ENCODE measurements at places on chromosomes 16 and 17.

- no peak for DNase-seq
Measured at GRCh38 chr16:24935336-24935735, 79.8 kb downstream of the ARHGAP17 start.

GRCh38 chr17:75639327-75639726 is 6.1 kb downstream of the SMIM5 start:
- DNase-seq, result no peak

GRCh38 chr17:72640415-72641165 is 451.9 kb downstream of the SLC39A11 start:
- no peak for DNase-seq

DNA sequence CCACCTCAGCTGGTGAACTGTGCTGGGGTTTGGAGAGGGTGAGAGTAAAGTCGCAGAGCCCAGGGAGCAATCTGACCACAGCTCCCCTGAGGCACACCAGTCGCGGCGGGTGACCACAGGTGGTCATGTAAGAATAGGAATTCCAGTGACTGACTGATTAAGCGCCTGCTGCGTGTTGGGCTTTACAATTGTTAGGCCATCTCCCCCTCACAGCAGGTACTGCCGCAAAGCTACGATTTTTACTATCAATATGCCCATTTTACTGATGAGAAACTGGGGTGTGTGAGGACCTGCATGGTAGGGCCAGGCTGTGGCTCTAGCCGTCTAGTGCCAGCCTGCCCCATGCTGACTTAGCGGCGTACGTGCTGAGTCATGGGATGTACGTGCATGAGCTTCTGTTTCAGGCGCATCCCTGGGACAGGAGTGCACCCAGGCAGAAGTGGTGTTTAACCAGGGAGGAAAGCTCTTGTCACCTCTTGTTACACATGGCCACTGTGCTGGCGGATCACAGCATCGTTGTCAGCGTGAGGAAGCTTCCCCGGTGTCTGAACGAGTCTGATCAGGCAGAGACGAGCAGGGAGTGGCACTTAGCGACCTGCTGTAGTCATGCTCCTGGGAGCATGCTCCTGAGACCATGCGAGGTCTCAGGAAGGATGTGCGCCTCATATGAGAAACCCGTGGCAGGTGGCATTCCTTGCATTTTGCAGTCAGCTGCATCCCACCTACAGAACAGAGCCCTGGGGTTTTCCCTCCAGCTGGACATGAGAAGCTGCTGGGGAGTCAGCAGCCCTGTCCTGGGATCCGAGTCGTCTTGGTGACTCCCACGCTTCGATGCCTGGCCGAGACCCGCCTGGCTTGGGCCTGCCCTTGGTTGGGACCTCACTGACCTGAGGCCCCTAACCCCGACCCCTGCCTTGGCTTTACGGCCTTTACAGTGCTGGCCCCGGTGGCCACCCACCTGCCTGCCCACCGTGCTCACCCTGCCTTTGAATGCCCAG is 163.7 kb upstream of the CHMP6 start:
- no peak for DNase-seq

DNA sequence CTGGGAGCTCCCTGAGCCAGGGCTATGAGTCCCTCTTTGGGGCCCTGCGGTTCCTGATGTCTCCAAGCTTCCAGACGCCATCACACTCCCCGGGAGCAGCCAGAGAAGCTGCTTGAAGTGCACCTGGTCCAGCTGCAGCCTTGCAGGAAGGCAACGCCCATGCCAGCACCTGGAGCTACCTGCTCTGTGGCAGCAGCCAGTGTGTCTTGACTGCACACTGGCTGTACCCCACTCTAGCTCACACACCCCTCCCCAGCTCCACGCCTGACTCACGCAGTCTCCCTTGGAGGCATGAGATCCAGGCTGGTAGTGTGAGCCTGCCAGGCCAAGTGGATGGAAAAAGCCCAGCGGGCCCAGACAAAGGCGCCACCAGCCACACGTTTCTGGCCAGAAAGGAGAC is 63.3 kb downstream of the USP32 start:
- no peak for DNase-seq

GRCh38 chr16:88793251-88793954 is 8.4 kb upstream of the PIEZO1 start:
- DNase-seq, result no peak

DNA sequence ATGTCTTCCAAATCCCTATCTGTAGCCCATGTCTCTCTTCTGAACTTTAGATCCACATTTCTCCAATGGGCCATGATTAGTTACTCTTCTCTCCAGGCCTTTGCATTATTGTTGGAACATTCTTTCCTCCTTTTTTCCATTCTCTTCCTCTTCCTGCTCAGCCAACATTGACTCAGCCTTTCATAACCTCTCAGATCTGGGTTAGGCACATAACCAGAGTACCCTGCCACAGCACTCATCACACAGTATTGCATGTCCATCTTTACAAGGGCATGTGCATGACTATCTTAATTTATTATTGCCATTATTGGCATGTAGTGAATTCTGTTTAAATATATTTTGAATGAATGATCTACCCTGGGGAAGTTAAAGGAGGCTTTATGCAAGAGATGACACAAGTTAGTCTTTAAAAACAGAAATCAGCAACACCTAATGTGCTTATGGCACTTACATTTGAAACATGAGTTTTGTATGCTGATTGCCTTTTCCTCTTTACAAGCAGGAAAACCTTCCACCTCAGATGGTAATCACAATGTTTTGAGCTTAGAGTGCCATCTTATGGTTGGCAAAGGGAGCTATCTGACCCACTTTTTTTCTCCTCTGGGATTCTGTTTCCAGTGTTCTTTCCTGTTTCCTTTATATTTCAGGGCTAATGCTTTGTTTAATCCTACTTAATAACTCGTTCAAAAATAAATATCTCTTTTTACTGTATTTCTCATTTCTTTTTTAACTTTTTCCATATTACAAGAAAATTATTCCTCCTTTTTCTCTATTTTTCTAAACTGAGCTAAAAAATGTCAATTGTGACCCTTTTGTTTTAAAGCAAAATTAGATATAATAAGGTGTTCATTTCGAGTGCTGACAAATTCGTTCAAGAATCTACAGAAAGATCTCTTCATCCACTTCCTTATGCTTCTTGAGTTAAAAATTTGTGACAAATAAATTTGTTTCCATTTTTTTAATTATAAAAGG is 151.0 kb upstream of the RBL2 start:
- DNase-seq, result no peak

DNA sequence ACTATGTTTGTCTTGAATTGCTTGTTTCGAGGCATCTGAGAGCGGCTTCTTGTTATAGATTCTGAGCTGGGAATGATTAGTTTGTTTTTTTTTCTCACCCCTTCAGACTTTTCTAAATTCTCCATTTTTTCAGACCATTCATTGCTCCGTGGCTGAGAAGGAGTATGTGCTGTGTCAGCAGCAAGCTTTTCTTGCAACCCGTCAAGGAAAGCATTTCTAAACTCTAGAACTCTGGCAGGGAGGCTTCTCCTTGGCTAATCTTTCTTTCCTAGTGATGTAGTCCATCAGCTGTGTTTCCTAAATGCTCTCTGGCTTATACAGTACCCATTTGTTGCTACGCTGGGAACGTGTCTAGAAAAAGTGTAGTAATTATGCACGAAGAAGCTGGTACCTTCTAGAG is 133.5 kb downstream of the FTO start:
- no peak for DNase-seq

DNA sequence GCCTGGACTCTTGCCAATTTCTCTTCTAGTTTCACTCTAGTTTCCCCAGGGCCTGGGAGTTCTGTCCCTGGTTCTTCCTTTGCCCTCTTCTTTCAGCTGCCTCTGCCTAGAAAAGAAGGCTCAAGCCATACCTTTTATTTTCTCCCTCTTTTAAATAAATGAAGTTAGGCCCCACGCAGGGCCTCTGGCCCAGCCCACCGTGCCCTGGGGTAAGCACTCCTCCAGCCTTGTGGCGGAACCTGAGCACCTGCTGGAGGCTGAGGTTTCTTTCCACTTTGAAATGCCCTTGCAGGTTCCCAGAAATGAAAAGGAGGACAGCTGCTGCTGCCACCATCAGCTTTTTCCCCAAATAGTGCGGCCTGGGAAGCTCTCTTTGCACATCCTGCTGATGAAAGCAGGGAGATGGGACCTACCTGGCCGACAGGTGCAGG is 139.4 kb downstream of the CCDC182 start:
- no peak for DNase-seq

DNA sequence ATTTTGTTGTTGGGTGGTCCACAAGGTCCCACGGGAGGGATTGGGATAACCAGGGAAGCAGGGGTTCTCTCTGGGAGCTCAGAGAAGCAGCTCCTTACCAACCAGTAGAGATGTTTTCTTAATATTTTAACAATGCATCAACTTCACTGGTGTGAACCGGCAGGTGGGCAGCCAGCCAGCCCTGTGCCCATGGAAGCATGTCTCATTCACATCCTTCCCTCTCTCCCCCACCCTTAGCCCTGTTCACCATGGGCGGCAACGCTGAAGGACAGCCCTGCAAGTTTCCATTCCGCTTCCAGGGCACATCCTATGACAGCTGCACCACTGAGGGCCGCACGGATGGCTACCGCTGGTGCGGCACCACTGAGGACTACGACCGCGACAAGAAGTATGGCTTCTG is 9.3 kb downstream of the MMP2 start:
- DNase-seq, result no peak

DNA sequence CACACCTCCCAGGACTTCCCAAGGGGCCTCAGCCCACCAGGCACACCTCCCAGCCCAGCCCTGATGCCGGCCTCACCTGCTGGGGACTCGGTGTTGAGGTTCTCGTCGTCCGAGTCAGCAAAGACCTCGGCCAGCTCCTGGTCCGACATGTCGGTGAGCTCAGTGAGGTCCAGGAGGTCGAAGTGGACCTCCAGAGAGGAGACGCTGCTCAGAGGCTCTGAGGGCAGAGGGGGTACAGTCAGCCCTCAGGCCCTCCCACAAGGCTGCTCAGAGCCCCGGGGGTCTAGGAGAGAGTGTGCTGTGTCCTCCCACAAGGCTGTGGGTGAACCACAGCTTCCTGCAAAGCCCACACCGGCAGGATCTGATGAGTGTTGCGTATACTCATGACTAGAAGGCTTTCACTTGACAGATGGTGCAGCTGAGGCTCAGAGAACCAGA is 10.5 kb downstream of the DBNDD1 start:
- DNase-seq, result no peak

DNA sequence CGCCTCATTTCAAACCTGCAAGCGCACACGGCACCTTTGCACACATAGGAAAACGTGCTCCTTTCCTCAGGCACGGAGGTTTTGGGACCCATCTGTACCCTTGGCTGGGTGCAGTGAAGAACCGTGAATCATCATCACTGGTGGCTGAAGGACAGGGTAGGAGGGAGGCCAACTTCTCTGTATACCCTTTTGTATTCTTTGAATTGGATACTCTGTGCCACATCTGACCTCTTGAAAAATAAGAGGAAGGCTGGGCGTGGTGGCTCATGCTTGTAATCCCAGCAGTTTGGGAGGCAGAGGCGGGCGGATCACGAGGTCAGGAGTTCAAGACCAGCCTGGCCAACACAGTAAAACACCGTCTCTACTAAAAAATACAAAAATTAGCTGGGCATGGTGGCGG is 11.7 kb downstream of the GPRC5B start:
- DNase-seq, result no peak

DNA sequence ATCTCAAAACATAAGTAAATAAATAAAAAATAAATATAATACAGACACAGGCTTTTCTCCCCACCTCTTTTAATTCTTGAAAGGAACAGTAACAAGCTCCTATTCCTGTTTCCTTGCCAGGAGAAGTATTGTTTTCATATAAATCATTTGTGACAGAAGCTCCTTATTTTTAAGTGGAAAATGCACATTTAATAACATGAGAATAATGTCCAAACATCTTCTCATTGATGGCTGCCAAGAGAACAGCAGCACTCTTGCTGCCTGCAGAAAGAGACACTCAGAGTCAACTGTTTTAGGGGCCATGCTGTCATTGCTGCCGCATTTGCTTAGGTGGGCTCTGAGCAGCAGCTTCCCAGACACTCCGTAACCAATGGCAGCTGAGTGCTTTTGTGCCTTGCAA is 580.1 kb downstream of the WWOX start:
- no peak for DNase-seq

DNA sequence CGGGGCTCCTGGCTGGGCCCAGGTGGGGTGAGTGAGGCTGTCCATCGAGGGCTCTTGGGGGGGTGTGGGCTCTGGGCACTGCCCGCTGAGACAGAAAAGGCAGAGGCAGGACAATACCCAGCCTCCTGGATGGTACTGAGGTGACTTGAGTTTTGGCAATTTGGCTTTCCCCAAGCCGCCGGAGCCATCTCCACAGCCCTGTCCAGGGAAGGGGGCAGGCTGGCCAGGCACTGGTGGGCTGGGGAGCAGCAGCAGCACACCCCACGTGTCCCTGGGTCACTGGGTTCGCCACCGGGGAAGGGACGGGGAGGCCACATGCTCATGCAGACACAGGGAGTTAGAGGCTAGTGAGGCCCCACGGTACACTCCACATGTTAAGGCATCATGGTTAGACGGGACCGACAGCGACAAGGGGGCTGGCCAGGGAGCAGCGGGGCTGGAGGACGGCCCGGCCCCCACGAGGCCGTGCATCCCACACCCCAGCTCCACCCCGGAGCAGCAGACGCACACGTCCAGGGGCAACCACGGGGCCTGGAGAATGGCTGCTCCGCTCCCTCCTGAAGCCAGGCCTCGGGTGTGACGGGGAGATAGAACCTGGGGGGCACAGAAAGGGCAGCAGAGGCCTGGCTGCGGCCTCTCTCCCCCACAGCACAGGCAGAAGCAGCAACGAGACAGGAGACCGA is 3.0 kb downstream of the ARHGDIA start:
- no peak for DNase-seq

DNA sequence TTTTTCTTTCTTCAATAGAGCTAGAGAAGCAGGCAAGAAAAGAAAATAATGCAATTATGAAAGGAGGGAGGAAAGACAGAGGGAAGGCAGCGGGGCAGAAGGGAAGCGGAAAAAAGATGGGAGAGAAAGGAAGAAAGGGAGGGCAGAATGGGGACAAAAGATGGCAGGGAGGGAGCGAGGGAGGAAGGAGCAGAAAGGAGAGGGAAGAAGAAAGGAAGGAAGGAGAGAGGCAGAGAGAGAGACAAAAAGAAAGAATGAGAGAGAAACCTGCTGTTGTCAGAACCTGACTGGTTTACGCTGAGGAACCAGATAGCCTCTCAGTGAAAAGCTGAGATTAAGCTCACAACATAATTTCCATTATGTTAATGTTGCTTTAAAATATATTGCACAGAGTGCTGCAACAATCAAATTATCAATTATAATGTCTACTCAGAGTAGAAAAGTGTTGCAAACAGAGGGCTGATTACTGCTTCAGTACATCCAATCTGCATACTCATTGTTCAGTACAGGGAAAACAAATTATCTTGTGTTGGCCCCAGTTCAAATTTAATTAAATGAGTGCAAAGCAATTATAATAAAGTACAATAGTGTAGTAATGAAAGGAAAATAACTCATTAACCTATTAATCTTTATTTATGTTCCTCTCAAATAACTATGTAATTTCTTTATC is 32.0 kb upstream of the TOX3 start:
- no peak for DNase-seq

GRCh38 chr16:87108941-87109340 is 208.3 kb downstream of the C16orf95 start:
- DNase-seq, result no peak

- no peak for DNase-seq
Measured at GRCh38 chr16:14398014-14398717, 231.9 kb downstream of the PARN start.

Measured in amygdala (tissue), 56 donors.